Fibroblast of skin of scalp (primary cell): ENCODE measurements at places on chromosomes 2 and 18.

DNA sequence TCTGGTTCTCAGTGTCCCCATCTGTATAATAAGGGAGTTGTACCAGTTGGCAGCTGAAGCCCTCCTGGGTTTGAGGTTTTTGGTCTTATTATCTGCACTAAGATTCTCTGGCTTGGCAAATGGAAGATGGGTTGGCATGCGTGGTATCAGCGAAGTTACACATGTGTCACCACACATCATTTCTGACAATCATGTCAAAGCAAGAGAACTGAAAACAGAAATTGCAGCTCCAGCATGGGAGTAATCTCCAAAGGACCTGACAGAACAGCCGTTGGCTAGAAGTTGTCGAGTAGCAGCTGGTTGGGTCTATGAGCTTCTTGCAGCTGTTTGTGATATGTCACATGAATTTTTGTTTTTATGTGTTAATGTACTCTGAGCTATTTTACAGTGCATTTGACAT lies 317.4 kb downstream of the SLC4A3 start:
- DNase-seq = no peak

DNA sequence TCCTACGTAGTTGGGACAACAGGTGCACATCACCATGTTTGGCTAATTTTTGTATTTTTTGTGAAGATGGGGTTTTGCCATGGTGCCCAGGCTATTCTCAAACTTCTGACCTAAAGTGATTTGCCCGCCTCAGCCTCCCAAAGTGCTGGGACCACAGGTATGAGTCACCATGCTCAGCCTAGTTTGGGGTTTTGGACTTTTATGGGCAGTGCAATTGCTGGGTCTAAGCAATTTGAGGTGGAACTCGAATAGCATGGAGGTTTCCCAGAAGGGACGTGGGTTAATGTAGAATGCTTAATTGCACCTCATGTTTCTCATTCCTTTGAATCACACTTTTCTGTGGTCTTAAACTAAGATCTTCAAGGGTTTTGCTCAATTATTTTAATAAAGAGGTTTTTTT lies 102.3 kb upstream of the EPHA4 start:
- no peak for DNase-seq

- no peak for DNase-seq
These were observed 1.5 kb downstream of the SMYD1 start for GRCh38 chr2:88069117-88069516.

GRCh38 chr2:204234879-204235278 lies 298.3 kb downstream of the ICOS start:
- DNase-seq = peak; percentile 31

DNA sequence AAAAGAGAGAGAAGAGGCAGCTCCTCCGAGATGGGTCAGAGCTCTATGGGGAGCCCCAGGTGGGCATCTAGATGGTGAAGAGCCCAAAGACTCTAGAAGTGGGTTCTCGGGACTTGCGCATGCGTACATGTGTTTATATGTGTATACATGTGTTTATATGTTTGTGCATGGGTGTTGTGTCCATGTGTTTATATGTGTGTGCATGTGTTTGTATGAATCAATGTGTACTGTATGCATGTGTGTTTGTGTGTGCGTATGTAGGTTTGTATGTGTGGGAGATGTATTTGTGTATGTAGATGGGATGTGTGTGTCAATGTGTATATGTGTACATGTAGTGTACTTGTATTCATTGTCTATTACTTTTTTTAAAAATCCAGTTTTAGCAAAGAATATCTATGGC lies 25.6 kb downstream of the DNPEP start:
- DNase-seq = no peak

- DNase-seq = peak; percentile 69
These were observed 132.7 kb upstream of the TTC27 start for GRCh38 chr2:32495139-32495538.

- no peak for DNase-seq
These were observed 93.5 kb upstream of the STK39 start for GRCh38 chr2:168340931-168341330.

DNA sequence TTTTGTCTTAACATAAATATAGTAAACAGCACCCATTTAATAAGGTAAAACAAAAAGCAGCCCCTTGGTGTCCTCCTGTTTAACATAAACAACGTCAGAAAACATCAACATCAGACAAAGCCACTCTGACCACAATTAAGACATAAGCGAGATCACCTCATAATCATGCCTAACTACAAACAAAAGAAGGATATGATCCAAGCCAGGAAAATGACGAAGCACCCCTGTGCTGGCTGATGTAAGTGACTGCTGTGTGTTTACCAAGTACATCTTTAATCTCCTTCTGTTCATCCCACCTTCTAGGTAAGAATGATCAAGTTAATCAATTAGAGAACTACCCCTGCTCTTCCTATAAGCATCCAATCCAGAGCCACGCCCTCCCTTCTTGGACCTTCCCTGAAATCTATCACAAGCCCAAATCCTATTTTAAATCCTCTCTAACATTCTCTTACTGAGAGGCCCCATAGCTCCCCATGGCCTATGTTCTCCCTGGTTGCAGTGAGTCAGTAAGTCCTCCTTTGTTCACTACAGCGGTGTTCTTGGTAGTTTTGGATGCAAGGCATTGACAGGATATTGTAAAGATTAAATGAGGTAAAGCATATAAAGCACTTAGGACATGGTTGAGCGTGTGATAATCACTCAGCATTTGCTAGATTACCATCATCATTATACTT lies 424.2 kb downstream of the TSN start:
- no peak for DNase-seq

- peak; percentile 56 for DNase-seq
These were observed 81.1 kb downstream of the RAPH1 start for GRCh38 chr2:203453858-203454451.

DNA sequence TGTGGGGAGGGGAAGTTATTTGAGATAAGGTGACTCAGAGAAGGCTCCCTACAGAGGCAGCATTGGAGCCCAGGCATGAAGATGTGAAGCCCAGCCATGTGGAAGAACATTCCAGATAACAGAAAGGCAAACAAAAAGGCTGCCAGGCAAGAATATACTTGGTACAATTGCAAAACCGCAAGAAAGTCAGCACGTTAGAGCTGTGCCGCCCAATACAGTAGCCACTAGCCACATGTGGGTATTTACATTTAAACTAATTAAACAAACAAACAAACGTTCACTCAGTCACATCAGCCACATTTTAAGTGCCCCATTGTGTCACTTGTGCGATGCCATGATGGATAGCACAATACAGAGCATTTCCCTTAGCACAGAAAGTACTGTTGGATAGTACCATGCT lies 179.6 kb downstream of the SATB2 start:
- peak; percentile 72 for DNase-seq

DNA sequence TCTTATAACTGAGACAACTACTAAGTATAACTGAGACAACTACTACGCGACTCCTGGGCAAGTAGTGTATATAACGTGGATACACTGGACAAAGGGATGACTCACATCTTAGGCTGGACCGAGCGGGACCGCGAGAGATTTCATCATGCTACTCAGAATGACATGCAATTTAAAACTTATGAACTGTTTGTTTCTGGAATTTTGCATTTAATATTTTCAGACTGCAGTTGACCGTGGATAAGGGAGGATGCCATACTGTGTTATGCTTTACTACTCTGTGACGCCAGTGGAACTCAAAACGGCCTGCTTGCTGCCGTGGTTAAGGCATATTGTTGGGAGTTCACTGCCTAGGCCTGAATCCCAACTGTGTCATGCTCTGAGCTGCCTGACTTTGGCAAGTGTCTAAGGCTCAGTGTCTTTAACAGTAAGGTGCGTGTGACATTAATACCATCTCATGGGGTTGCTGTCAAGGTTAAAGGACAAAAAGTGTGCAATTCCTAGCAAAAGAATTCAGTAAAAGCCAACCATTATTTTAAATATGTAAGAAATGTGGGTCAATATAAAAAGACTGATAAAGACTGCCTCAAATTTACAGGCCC lies 64.6 kb downstream of the BMP10 start:
- DNase-seq = peak; percentile 40

DNA sequence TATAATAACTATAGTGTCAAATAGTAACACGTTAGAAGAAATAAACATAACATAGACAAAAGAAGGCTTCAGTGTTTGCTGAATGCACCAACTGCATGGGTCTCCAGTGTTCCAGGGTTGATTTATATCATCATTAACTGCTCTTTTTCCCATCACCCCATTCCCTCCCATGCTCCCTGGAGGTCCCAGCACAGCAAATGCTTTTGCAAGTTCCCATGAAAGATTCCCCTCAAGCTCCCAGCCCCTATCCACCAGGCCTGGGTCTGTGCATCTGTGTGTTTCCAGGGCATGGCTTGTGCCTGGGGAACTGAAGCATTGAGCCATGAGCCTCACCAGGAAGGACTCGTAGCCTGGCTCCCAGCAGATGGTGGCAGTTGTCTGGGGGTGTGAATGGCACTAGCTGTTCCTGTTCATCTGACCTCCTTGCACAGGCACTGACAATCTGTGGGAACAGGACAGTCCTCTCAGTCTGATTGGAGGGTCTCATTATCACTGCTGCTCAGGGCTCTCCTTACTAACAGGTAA lies 164.6 kb upstream of the RMP24 start:
- no peak for DNase-seq

DNA sequence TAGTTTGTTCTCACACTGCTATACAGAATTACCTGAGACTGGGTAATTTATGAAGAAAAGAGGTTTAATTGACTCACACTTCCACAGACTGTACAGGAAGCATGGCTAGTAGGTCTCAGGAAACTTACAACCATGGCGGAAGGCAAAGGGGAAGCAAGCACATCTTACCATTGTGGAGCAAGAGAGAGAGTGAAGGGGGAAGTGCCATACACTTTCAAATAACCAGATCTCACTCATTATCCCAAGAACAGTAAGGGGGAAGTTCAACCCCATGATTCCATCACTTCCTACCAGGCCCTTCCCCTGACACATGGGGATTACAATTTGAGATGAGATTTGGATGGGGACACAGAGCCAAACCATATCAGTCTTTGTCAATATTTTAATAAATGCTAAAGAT lies 5.0 kb upstream of the CRYGB start:
- DNase-seq = no peak
